Right lung (tissue), 10 donors: ENCODE measurements at places on chromosomes 4 and X. TPM values are rescaled to one million over a fixed set of nuclear protein-coding genes. Genes with fewer than 3 reads are reported as not detected.

DNA sequence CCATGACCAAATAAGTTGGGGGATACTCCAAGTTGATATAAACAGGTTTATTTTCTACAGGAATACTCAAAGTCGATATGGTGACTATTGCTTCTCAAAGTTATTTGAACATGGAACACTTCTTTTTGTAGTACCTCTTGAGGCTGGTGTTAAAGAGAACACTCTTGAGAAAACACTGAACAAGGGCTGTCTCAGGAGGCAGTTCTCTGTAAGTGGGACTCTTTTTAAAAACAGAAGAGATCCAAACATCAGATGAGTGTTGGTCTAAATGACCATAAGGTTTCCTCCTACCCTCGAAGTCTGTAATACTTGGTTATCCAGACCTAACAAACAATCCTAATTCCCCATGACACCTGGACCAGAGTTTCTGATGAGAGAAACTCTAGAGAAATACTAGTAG is 223.2 kb upstream of the TEX13C start:
- DNase-seq, result no peak

GRCh38 chrX:112834031-112834845 is 6.4 kb downstream of the AMOT start:
- no peak for DNase-seq

DNA sequence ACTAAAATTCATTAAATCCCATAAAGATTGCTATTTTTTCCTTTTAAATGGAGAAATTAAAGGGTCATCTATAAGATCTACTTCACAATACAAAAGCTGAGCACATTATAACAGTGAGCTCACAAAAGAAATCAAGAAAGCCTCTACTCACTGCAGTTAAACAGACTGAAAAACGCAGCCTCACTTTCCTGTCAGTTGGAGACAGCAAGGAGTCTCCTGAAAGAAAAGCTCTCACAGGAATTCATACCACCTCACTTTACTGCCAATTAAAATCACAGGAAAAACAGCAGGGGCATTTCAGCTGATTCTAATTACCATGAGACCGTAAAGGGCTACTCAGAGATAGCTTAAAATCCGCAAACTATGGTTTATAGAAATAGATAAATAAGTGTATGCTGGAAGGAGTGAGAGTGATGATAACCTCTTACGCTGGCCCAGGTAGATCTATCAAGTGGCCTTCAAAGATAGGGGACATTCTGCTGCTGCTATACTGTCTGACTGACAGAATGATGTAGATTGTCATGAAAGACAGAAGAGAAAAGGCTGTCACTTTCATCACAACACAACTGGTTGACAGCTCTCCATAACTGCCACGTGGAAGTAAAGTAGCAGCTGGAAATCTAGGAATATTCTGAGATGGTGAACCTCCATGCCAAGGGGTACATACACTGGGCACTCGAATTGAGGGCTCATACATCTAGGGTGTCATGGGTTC is 1333.7 kb upstream of the DIAPH2 start:
- DNase-seq, result no peak

The DCUN1D4 gene
- polyA plus RNA-seq, result 60.6 TPM

DNA sequence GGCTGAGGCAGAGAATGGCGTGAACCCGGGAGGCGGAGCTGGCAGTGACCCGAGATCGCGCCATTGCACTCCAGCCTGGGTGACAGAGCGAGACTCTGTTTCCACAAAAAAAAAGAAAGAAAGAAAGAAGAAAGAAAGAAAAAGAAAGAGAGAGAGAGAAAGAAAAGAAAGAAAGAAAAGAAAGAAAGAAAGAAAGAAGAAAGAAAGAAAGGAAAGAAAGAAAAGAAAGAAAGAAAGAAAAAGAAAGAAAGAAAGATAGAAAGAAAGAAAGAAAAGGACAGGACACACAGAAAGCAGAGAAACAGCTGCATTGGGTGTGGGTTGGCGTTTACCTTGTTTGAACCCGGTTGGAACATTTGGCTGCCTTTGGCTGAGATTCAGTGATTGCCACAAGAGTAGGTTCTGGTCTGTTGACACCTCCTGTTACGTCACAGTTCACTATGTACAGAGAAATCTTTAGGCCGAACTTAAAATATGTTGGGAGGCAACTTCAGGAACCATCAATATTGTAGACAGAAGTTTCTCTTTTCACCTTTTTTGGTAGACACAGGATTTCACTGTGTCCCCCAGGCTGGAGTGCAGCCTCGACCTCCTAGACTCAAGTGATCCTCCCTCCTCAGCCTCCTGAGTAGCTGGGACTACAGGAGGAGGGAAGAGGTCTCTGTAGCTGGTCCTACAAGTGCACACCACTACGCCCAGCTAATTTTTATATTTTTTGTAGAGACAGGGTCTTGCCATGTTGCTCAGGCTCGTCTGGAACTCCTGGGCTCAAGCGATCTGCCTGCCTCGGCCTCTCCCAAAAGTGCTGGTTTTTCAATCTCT is 16.3 kb upstream of the PLCXD1 start:
- no peak for DNase-seq

The LDB2 gene
- 80.6 TPM for polyA plus RNA-seq

- DNase-seq, result no peak
These were observed 299.4 kb downstream of the PPARGC1A start for GRCh38 chr4:23590431-23590830.

DNA sequence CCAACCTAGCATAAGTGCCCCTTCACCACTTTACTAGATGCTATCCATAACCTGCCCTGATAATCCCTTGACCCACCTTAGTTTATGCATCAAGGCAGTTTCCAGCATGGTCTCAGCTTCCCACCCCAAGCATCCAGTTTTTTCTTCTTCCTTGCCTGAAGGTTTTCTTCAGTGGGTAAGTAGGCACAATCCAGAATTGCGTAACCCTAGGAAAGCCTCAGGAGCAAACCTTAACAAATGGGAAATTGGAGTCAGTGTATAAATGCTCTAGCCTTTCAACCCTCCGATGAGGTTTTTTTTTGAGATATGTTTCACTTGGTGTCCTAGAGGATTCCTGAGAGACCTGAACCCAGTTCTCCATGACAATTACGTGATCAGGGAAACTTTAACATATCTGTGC is 614.0 kb upstream of the BOD1L1 start:
- DNase-seq, result no peak

DNA sequence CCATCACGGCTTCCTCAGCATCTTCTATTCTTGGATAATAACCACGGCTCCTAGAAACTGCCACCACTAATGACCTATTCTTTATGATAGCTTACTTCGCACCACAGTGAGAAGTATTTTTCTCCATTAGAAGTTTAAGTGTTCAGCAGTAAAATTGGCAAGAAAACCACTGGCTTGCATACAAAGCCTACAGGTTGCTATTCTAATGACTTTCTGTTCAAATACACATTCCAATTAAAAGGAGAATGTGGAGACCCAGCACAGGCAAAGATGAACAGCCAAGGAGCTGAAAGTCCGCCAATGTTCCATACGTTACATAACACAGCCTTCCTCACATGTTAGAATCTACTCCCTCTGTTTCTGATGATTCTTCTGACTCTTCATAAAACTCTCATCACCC is 875.0 kb upstream of the PRKX start:
- DNase-seq, result no peak

DNA sequence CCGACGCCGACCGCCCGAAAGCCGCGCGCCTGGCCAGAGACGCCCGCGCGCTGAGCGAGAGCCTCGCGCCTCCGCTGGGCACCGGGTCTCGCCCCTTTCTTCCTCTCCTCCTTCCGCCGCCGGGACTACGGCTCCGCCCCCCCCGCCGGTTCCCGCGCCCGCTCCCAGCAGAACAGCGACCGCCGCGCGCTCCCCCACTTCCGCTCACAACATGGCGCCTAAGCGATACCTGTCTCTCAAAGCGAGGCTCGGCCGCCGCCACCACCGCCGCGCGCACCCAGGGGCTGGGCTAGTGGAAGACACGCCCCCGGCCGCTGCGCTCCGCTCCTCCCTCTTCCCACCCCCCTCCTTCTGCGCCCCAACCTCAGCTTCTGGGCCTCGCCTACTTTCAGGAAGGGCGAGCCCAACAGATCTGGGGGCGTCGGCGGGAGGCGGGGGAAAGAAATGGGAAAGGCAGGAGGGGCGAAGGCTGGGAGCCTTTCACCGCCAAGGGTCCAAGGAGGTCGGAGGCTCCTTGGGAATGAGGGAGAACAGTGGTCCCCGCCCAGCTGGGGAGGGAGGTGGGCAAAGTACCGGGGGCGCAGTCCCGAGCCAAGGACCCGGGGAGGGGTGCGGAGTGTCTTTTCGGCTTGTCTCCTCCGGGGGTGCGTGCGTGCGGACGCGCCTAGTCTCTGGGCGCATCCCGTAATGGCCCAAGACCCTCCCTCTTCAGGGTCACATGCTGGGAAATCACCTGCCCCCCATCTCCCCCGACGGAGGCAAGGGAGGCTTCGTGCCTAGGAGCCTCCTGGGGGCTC is at the start of gene RPS6KA3:
Gene RPS6KA3 (minus strand): TSS at position 100 of the 797 bp plus-strand sequence. CDS start 277 bp downstream, outside the sequence.
- DNase-seq, result peak; percentile 86

The MAP3K15 gene
- 1.9 TPM for polyA plus RNA-seq

DNA sequence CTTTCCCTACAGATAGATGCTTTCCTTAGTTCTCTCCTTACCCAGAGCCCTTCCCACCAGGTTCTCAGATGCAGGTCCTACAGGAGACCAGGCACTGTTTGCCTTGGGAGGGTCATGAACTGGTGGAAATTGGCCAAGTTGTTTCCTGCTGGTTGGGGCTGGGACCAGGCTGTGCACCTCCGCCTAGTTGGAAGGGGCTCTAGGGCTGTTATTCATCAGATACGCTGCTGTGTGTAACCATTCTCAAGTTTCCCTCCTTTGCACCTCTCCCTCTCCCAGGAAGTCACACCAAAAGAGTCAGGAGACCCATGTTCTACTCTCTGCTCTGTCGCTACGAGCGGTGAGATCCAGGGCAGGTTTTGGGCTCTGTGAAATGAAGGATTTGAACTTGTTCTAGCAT is 11.9 kb upstream of the VSIG1 start:
- DNase-seq, result no peak

GRCh38 chrX:109347632-109348031 is 134.3 kb downstream of the GUCY2F start:
- DNase-seq, result no peak

DNA sequence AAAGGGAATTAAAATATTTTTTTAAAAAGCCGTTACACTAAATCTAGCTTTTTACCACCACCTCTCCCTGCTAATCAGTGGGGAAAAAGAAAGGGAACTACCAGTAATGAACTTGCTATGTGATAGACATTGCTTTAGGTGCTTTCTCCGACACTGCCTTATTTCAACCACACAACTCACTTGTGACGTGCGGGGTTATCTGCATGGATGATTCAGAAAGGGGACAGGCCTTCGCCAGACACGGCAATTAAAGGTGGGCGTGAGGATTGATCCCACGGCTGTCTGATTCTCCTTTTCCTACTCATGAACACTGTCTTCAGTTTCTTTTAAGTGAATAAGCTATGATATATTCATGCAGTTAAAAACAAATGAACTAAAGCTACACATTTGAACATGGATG is 882 bp upstream of the CXCR3 start:
- DNase-seq, result no peak

DNA sequence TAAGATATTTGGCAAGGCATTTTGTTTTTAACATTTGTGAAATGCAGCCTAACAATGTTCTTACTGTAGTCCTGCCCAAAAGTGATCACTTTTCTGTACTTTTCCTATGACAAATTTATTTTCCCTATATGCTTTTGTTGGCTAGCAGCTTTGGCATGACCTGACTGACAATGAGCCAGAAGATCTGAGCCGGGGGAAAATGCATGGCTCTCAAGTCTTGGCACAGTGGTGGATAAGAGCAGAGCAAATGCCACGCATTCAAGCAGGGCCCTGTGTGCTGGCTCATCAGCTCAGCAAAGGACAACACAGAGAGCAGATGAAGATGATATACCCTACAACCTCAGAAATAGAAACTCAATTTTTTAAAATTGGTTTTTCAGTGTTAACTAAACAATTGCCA is 187.3 kb downstream of the ANAPC10 start:
- no peak for DNase-seq

The EDNRA gene
- 143 TPM for polyA plus RNA-seq

The TTC29 gene
- 2.2 TPM for polyA plus RNA-seq

The PPM1K gene
- polyA plus RNA-seq, result 21.5 TPM

The NAT8L gene
- polyA plus RNA-seq, result 4.1 TPM

- peak; percentile 39 for DNase-seq
These were observed 91.3 kb upstream of the WDR44 start for GRCh38 chrX:118254611-118255010.

The PPP1R2C gene
- not detected for polyA plus RNA-seq

- DNase-seq, result no peak
These were observed 709 bp downstream of the GPAT3 start for GRCh38 chr4:83536362-83537272.

GRCh38 chrX:130937101-130937500 is 34.1 kb upstream of the ENOX2 start:
- no peak for DNase-seq

- DNase-seq, result no peak
These were observed 70.6 kb downstream of the KIT start for GRCh38 chr4:54728368-54728767.

The SOD3 gene
- polyA plus RNA-seq, result 29.0 TPM

- DNase-seq, result no peak
These were observed 107.4 kb upstream of the STOX2 start for GRCh38 chr4:183797445-183798300.

DNA sequence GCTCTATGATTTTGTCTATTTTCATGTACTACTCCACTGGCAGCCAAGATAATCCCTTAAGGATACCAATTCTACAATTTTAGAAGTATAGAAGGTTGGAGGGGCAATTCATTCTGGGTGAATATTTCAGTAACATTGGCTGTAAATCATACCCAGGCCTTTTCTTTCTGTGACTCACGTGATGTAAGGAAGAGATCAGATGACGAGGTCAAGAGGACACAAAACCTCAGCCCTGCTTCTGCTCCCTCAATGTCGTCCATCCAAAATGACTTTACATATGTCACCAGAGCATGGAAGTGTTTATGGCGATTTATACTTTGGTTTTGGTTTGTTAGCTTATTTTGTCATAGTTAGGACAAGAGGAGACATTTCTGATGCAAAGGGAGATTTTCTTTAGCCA is 70.7 kb upstream of the SLC4A4 start:
- DNase-seq, result no peak

The PAGE2B gene
- not detected for polyA plus RNA-seq

The ADRA2C gene
- 0.78 TPM for polyA plus RNA-seq

DNA sequence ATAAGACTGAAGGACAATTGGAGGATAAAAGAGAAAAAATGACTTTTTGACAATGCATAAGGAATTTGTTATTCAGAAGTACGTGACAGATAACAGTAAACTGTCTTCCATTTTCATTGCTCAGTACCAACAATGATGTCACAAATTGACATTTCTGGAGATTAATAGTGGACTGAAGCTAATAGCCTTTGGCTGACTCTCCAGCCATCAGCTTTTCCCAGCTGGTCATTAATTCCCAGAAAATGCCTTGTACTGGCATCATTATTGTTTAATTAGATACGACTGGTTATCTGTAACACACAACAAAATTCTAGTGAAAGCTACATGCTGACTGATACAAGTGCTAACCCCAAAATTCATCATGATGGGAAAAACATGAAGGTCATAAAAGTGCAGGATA is 147.9 kb upstream of the FGF13 start:
- DNase-seq, result no peak

DNA sequence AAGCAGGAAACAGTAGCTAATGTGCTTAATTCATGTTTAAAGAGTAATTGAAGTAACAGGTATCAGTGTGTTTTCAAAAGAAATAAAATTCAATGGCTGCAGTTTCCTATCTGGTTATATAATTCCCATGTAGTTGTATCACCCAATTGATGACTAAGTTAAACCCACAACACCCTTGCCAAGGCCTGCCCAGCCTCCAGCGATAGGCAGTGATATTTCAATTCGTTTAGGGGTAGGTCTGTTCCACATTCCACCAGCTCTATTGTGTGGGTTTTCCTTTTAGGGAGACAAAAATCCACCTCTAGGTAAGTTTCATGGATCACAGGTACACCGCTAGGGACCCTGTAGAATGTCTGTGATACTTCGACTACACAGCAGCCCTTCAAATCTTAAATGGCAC is 24.7 kb upstream of the MXRA5 start:
- DNase-seq, result no peak

The RADX gene
- 9.4 TPM for polyA plus RNA-seq
